CD4-positive, alpha-beta T cell treated with Interleukin-21 for 1 hour (primary cell): ENCODE measurements at places on chromosomes 12 and 14.

DNA sequence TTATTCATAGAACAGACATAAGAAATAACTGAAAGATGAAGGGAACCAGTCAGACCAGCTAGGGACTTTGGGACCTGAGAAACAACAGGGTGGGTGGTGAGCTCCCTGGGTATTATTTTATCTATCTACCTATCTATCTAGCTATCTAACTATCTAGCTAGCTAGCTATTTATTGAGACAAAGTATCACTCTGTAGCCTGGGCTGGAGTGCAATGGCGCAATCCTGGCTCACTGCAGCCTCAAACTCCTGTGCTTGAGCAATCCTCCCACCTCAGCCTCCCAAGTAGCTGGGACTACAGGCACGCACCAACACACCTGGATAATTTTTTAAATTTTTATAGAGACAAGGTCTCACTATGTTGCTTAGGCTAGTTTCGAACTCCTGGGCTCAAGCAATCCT, 127.6 kb downstream of the DPF3 start:
- no peak for DNase-seq

DNA sequence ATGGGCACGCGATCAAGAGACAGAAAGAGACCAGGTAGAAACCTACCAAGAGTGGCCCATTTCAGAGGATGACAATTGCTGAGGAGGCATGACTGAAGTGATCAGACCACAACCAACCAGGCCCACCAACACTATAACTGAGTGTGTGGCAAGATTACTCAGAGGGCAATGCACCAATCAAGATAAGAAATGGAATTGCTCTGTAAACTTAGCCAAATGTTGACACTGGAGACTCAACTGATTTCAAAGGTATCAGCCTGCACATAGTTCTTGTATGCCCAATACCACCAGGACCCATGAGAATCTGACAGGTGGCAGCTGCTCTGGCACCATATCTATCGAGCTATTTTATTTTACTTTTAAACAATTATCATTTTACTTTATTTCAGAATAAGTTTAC, 128.9 kb downstream of the FOXN3 start:
- DNase-seq, result no peak

- DNase-seq, result no peak
Observed at GRCh38 chr12:89479982-89480381, 44.6 kb downstream of the GALNT4 start.

- DNase-seq, result no peak
Observed at GRCh38 chr12:11833174-11833895, 183.9 kb downstream of the ETV6 start.

GRCh38 chr14:93682459-93682858, 105.8 kb downstream of the PRIMA1 start:
- no peak for DNase-seq

DNA sequence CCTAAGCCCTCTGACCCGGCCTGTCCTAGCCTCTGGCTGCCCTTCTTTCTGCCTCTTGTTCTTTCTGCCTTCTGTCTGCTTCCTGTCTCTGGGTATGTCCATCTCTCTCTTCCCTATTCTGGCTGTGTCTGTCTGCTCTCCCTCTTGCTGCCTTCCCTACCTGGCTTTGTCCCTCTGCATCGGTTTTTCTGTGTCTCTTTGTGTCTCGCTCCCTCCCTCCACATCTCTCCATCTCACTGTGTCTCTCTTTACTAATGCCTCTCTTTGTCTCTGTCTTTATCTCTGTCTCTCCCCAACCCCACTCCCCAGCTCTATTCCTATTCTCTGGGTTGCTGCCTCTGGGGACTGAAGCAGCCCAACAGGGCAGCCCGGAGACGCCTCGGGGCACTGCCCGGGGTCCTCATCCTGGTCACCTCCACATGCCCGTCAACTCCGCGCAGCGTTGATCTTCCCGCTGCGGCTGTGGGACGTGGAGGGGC, 10.1 kb downstream of the SHMT2 start:
- DNase-seq, result no peak

DNA sequence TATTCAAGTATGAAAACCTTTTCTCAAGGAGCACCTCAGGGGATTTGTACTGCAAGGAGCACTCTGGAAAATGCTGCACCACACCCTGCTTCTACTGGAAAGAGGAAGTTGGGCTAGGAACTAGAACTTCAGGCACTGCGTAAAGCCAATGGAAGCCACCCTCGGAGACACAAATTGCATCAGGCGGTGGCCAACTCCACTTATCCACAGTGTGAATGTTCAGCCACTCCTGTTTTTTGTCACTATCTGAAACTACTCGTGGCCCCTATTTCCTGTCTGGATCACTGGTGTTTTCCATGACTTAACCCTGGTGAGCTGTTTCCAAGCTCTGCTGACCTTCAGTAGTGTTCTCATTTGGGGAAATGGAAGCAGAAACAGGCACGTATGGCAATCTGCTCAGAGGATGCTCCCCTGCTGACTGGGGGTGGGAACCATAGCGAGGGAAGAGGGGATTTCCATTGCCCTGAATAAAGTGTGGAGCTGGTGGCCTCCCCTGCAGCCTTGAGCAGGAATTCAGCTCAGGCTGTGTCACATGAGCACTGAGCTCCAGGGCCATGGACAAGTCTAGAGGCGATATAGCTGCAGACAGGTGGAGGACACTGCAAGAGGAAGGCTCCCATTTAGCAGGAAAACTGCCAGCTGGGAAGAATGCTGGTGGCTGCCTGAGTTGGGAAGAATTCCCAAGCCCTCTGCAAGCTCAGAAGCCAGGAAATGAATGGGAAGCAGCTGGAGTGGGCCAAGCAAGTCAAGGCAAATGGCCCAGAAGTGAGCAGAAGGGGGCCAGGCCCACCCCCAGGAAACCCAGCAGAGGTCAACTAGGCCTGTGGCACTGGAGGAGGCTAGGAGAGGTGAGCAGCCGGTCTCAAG, 50.5 kb upstream of the RAP1B start:
- DNase-seq, result peak; percentile 8

GRCh38 chr14:102930753-102931579, 8.5 kb downstream of the AMN start:
- DNase-seq, result no peak
